ENCODE measurements at places on chromosomes 2 and 18.

GRCh38 chr2:75729861-75730260, 19.1 kb upstream of the GCFC2 start:
- DNase-seq, result peak; percentile 35

DNA sequence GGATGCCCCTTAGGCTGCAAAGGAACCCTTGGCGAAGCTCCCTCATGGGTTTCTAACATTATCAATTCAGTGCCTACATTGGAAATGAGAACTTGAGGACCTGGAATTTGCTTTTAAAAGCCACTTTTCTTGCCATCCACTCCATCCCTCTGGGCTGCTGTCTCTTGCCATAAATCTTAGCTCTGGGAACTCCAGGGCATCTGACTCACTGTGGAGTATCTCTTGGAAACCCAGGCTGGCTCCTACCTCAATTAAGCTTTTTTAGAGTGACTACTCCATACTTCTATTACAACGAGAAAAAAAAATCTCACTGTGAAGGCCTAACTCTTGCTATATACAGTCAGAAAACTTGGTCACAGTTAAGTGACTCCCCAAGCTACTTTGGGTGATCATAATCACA, 227.2 kb upstream of the SETBP1 start:
- no peak for DNase-seq

DNA sequence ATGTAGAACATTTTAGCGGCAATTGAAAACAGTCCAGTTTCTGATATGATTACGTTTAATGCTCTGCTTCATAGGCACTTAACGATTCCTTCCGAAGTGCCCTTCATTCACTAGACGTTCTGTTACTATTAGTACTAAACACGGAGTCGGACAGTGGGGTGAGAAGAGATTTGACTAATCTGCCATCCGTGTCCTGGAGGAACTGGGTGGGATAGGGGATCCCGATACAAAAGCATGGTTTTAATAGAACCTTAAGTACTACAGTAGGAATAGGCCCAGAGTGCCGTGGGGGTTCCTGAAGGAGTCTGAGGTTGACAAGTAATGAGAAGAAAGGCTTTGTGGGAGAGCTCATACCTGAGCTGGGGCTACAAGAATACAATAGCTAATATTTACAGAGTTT, 631 bp downstream of the MORN2 start:
- DNase-seq, result peak; percentile 24

DNA sequence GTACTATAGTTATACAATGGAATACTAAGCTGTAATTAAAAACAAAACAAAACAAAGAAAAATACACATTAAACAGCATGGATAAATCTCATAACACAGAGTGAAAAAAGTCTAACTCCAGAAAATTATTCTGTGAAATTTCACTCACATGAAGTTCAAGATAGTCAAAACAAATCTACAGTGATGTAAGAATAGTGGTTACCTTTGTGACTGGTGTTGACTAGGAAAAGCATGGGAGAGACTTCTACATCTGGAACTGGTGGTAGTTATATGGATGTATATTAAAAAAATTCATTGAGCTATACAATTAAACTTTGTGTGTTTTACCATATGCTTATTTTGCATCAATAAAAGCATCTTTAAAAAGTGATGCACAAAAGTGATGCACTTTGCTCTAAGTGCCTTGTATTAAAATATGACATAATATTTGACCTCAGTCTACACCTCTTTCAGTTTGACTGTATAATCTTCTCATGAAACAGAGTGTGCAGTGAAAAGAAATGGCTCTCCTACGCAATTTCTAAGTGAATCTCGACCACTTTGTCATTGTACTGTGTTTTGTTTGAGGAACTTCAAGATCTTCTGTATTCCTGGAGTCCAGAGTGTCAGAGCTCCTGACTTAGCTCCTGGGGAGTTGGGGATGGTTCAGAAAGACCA, 28.0 kb downstream of the STAT4 start:
- DNase-seq, result no peak

DNA sequence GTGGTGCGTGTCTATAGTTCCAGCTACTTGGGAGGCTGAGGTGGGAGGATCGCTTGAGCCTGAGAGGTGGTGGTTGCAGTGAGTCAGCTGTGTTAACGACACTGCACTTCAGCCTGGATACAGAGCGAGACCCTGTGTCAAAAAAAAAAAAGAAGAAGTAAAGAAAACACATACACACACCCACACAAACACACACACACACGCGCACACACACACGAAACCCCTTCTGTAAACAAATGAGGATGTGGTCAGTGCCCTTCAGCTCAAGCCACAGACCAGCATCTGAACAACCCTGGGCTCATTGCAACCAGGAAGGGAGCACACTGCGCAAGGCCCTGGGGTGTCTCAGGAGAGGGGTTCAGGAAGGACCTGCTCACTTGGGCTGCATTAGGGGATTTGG, 47.9 kb upstream of the KCNF1 start:
- DNase-seq, result no peak

GRCh38 chr2:107553539-107553938, 273.2 kb upstream of the RGPD4 start:
- DNase-seq, result no peak

- peak; percentile 54 for DNase-seq
These were observed 923 bp downstream of the AMER3 start for GRCh38 chr2:130756053-130756873.

Measured in NCI-H82 (cell line).